ENCODE measurements at places on chromosomes 7 and 10.
A peak's percentile ranks its signal among the peaks of the same experiment; 100 is the strongest.

DNA sequence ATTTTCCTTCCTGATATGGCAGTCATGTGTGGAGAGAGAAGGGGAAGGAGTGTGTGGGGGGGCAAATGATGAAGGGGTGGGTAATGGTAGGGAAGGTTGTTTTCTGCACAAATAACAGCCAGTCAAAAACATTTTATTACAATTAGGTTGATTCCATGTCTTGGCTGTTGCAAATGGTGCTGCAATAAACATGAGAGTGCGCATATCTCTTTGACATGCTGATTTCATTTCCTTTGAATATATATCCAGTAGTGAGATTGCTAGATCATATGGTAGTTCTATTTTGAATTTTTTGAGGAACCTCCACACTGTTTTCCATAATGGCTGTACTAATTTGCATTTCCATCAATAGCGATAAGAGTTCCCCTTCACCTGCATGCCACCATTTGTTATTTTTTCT lies 10.6 kb upstream of the JAZF1 start:
- DNase-seq: no peak

DNA sequence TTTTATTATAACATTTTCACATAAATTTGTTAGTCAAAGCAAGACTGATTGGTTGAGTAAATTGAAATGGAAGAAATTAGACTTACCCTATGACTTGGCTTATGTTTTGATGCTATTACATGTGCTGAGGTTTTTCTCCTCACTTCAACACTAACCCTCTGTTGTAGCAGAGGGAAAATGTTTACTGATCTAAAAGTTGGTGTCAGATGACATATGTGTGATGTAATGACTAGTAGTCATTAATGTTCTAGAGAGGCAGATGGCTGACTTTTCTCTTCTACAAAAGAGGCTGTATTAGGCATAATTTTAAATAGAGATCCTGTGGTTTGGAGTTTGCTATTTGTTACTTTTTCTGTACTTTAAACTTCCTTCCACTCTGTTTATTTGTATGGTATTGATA lies 266.0 kb downstream of the BBS9 start:
- DNase-seq: no peak

- no peak for DNase-seq
Measured at GRCh38 chr7:131568970-131569369, 12.5 kb upstream of the PODXL start.

- DNase-seq: no peak
Measured at GRCh38 chr7:53719122-53719521, 683.7 kb downstream of the POM121L12 start.

GRCh38 chr10:89399956-89400355 lies 7.5 kb downstream of the IFIT1 start:
- DNase-seq: no peak

GRCh38 chr10:73838008-73838567 lies 26.7 kb upstream of the NDST2 start:
- no peak for DNase-seq

DNA sequence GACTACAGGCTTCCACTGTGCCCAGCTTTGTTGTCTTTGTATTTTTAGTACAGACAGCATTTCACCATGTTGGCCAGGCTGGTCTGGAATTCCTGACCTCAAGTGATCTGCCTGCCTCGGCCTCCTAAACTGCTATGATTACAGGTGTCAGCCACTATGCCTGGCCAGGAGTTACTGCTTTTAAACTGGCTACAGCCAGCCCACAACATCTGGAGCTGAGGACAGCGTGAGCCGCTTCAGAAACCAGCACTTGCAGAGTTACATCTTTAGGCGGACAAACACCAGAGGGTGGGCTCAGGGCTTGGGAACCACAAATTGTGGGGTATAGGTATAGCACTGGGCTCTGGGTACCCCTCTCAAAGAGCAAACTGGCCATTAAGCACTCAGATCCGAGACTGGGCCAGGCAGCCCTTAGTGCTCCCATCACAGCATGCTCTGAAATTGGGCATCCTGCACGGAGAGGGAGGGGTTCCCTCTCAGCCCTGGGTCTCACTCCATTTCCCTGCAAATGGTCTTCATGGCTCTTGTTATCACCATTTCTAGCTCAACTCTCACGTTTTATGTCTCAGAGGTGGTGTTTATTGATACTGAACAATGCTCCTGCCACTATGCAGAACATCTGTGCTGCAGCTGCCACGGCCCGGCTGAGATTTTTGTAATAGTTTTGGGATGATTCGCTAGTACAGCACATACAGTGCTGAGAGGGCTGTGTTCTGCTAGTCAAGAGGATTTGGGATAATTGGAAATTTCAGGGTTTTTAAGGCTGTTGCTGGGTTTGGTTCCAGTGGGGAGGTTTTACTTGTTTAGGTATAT lies 146.4 kb upstream of the LYZL2 start:
- no peak for DNase-seq

- DNase-seq: no peak
Measured at GRCh38 chr10:72692994-72693781, 1.2 kb downstream of the MCU start.

GRCh38 chr7:22346383-22347107 lies 10.4 kb downstream of the RAPGEF5 start:
- no peak for DNase-seq

DNA sequence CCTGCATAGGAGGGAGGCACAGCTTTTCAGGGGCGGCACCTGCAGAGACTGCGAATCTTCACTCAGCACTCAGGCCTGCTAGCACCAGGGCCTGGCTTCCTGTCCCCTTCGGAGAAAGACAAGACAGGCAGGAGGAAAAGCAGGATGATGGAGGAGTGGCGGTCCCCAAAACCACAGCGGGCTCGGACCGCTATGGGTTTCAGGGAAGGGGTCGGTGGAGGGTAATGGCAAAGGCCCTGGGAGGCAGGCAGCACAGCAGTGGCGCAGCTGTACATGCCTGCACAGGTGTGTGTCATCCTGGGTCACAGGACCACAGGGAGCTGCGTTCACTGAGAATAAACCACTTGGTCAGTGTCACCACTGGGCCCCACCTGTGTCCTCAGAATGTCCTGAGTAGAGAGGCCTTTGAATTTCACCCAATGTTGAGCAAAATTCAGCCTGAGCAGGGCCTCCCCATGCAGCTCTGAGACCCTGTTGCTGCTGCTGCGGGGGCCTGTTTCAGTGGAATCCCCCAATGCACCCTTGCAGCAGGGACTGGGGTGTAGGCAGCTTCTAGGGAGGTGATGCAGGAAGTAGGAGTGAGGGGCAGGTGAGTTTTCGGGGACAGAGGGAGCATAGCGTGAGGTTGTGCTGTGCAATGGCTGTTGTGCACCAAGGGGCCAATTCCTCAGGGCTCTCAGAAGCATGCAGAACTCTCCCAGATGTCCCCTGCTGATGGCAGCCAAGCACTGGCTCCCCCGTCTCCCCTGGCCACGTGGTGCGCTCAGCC lies 90.6 kb upstream of the PPP2R2D start:
- DNase-seq: peak; percentile 9

DNA sequence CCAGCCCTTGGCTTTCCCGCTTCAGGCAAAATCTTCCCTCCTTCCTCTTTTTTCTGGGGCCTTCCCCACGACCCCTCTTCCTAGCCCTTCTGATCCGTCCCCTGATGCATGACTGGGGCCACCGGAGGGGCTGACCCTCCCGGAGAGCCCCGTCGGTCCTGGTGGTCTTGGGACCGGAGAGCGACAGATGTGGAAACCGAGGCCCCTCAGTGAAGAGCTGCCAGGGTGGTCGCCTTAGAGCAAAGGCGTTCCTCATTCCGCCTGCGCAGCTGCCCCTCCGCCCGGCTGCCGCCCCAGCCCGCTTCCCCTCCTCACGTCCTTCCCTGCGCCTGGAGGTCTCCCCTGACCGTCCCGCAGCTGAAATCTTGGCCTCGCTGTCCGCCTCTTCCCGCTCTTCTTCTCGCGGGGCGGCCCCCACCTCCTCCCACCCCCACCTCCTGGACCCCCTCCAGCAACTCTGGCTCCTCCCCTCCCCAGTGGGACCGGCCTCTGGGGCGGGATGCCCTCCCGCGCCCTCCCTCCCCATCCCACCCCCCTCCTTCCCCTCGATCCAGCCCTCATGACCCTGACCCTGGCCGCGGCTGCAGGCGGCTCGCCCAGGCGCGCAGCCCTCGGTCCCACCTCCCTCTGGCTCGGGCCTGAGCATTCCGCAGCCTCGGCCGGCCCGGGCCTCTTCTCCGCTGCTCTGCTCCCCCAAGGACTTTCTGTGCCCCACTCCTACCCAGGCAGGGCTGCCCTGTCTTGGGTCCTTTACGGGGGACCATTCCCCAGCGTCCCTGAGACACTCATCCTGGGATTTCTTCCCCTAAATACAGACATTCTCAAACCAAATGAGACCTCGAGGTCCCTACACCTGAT lies at the start of gene RARRES2:
Gene RARRES2 (minus strand): TSS at position 367 of the 858 bp plus-strand sequence. CDS start 1,020 bp downstream, outside the sequence.
- DNase-seq: no peak

DNA sequence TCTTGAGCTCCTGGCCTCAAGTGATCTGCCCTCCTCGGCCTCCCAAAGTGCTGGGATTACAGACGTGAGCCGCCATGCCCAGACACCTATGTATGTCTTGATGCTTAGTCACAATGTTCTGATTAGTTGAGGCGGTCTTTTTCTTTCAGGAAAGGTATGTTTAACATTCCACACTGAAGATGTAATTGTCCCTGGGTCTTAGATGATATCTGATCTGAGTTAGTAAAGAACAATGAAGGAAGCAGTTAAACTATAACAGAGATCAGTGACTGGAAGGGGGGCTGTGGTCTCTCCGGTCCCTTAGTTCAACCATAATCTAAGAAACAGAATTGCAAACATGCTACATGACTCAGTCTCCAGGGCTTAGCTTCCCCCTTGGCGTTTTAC lies 31.5 kb upstream of the SH2D4B start:
- DNase-seq: no peak

GRCh38 chr7:134963036-134963435 lies 23.3 kb upstream of the AGBL3 start:
- no peak for DNase-seq

DNA sequence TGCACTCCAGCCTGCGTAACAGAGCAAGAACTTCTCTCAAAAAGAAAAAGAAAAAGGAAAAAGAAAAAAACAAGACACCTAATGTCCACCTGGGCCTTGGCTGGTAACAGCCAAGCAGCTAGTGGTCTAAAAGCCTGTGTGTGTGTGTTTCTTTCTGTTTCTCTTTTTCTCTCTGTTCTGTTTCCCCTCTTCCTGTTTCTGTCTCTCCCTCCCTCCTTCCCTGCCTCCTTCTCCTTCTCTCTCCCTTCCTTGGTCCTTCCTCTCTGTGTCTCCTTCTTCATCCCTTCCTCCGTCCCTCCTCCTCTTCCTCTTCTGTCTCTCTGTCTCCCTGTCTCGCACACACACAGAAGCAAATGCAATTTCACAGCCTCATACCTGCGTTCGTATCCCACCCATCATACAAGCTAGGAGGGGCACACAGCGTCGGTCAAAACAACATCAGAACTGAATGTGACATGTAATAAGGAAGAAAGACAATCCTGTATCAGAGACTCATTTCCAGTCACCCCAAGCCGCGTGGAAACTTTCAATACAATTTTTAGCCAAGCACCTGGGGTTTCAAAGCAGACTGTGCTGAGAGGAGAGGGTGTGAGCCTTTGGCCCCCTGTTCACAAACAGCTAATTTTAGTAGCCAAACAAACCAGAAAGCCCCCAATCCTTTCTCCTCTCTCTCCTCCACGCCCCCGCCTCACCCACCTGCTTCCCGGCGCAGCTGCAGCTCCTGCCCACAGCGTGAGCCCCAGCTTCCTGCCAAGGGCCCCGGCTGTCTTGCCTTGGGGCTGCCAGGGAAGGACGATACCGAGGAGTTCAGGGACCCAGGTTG lies 50.2 kb upstream of the GNA12 start:
- peak; percentile 83 for DNase-seq

DNA sequence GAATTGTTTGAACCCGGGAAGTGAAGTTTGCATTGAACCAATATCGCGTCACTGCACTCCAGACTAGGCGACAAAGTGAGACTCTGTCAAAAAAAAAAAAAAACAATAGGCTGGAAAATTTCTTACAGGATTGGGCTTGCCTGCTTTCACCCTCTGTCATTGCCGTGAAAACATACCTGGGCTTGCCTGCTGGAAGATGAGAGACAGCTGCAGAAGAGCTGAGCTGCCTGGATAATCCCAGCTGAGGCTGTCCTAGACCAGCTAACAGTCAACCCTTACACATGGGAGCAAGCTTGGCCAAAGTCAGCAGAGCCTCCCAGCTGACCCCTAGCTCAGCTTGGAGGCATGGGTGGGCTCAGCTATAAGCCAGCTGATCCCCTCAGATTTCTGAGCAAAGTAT lies 306.2 kb downstream of the CCSER2 start:
- DNase-seq: no peak

- DNase-seq: no peak
Measured at GRCh38 chr10:69107699-69108098, 16.3 kb upstream of the VPS26A start.

- DNase-seq: no peak
Measured at GRCh38 chr10:121041499-121041898, 190.3 kb downstream of the WDR11 start.

DNA sequence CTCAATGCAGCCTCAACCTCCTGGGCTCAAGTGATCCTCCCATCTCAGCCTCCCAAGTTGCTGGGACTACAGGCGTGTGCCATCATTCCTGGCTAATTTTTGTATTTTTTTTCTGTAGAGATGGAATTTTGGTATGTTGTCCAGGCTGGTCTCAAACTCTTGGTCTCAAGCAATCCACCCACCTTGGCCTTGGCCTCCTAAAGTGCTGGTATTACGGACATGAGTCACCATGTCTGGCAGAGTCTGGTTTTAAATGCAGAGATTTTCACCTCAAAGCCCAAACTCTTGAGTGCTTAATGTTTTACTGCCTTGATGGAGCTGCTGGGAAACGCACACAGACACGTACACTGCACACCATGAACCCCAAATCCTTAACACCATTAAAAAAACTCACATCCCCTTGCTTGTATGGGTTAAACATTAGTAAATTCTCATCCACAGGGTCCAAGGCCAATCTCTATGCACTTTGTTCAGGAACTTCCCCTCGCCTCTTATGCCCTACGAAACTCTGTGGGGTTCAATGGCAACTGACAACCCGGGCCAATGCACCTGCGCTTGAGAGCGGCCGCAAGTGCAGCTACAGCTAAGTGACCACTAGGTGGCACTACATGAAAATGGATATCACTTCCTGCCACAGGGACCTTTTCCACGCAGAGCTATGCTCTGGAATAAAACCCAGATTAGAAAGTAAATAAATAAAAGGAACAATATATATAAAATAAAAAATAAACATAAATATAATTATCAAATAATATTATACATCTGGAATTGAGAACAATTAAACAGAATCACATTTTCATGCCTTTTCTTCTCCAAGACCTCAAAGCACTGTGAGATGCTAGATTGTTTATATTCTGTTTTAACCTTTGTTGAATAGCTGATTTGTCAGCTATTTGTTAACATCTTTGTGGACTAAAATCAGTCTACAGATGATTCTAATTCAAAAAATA lies 66.9 kb upstream of the AFAP1L2 start:
- peak; percentile 72 for DNase-seq

- no peak for DNase-seq
Measured at GRCh38 chr7:45657890-45658715, 83.9 kb downstream of the ADCY1 start.

DNA sequence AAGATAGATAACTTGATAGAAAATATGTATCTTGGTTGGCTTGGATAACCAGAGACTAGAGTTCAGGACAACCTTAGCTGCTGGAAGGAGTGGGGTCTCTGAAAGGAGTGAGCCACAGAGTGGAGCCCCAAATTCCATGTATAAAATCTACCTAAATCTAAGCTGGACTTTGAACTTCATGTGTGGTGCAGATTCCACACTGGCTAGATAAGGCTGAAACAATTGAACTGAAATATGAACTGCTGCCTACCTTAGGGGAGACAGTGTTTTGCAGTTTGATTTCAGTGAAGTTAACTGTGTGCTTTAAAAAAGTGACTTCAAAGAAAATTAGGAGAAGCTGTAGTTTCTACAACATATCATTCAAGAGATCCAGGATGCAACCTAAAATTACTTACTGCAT lies 123.9 kb downstream of the LRMDA start:
- DNase-seq: no peak
